ENCODE measurements at places on chromosomes 3 and 15.
A peak's percentile ranks its signal among the peaks of the same experiment; 100 is the strongest.

DNA sequence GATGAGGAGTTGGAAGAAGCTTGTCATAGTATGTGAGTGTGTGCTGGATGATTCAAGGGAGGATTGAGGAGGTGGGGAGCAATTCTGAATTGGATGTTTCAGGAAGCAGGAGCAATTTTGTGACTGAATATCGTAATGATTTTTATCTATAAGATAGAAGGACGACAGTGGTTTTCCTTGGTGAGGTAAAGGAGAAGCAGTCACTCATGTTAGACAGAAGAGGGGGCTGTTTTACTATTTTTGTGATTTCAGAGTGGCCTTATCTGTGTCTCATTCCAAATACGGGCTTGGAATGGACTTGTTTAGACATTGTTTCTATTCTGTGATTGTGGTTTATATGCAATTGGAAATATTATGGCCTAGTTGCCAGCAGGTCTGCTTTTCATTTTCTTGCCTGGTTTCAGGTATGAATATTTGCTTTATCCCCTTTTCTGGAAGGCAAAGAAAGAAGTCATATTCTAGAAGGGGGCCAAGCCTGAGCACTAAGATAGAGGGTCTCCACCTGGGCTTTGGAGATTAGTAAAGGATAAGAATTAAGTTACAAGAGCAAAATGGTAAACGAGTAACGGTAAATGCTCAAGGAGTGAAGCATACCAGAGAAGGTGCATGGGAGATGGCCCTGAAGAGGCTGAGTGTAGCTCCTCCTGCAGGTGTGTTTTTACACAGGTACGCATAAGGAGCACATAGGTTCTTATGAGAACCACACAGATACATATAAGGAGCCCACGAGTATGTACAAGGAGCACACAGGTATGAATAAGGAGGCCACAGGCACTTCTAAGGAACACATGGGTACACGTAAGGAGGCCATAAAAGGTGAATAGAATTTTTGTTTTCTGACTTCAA is 124.6 kb upstream of the KCNAB1 start:
- DNase-seq: no peak

DNA sequence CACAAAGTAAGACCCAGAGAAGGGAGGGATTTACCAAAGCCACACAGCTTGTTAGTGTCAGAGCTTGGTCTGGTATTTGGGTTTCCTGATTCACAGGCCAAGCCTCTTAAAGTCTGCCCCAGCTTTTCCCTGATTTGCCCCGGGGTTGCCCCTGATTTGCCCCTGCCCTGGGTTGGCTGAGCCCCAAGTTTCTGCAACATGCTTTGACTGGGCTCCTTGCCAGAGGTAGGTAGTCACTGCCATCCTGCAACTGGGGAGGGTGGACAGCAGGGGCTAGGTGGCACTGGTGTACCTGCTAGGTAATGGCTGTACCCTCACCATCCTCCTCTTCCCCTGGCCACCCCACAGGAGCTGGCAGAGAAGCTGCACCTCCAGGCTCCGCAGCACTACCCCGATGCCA is 2.5 kb downstream of the MPI start:
- DNase-seq: no peak

GRCh38 chr3:13132731-13133410 is 59.6 kb upstream of the IQSEC1 start:
- no peak for DNase-seq

DNA sequence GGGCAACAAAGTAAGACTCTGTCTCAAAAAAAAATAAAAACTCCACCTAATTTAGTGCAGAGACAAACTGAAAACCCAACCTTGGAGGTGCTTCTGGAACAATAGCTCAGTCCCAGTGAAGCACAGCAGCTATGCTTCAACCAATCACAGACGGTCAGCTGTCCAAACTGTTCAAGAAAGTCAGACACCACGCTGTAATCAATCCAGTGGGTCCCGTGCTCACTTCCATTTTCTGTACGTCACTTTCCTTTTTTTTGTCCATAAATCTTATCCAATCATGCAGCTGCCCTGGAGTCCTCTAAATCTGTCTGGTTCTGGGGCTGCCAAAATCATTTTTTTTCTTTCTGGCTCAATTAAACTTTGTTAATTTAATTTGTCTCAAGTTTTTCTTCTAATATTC is 93.6 kb upstream of the FAM174B start:
- DNase-seq: no peak

GRCh38 chr3:27194861-27195483 is 174.2 kb downstream of the NEK10 start:
- DNase-seq: no peak

DNA sequence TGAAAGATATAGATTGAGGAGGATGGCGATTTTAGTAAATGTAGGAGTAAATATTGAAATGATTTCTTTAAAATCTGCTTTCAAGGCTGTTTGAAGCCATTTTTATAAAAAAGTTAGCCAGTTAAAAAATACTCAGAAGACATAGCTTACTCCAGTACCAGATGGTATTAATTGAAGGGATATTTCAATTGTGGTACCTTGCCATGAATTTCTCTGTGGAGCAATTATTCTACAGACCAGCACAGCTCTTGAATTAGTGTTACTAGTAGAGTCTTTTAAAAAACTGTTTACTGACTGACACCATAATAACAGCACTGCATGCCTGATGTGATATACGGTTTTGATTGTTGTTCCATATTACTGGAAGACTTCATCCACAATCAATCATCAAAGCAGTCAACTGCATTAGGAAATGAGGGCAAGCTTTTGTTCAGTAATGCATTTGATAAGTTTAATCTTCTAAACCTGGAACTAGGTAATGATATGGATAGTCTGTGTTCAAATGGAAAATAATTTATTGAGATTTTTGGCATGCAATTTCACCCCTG is 106.4 kb downstream of the MFSD1 start:
- DNase-seq: no peak

DNA sequence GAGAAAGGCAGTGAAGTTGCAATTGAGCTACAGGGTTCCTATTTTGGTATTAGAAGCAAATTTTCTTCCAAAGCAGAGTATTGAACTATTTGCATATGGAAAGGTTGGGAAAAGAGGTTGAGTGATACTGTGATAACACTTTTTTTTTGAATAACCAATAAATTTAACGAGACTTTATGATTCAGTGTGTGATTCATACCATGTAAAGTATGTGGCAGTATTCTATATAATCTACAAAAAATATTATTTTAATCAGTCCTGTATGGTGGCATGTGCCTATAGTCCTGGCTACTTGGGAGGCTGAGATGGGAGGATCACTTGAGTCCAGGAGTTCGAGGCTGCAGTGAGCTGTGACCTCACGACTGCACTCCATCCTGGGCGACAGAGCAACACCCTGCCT is 206.9 kb downstream of the BBX start:
- DNase-seq: no peak

DNA sequence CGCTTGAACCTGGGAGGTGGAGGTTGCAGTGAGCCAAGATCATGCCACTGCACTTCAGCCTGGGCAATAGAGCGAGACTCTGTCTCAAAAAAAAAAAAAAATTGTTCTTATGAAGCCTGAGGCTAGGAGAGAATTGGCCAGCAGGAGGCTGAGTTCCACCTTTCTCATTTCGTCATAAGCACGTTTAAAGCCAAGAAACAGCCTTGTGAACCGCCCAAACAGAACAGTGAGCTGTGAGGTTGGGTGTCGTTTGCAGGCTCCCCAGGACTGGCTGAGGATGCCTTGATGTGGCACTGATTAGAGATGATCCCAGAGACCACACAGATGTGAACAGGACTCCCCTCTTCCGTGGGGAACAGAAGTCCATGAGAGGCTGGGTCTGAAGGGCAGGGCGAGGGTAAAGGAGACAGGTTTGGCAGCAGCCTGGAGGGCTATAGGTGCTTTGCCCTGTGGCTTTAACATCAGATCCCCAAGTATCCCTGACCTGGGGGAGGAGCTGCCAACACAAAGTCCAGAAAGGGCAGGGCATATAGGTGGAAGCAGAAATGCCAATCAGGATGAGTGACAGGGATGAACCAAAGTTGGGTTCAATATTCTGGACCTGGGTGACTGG is 52.9 kb downstream of the CLEC3B start:
- DNase-seq: peak; percentile 18

GRCh38 chr15:83289160-83289559 is 4.7 kb upstream of the BNC1 start:
- DNase-seq: no peak

DNA sequence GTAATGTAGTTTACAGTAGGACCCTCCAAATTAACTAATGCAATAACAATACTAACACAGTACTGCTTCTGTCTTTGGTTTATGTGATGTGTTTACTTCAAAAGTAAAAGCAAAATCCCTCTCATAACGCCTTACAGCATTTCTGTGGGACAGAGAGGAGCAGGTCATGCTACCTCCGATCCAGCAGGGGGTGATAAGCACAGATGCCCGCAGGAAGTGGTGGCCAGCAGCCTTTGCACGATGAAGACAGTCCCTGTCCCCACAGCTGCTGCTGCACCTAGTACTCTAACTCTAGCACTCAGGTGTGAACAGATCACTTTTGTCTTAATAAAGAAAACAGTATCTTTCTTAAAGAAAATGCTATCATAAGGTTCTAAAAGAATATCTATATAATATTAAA is 38.3 kb downstream of the ANO10 start:
- DNase-seq: no peak

DNA sequence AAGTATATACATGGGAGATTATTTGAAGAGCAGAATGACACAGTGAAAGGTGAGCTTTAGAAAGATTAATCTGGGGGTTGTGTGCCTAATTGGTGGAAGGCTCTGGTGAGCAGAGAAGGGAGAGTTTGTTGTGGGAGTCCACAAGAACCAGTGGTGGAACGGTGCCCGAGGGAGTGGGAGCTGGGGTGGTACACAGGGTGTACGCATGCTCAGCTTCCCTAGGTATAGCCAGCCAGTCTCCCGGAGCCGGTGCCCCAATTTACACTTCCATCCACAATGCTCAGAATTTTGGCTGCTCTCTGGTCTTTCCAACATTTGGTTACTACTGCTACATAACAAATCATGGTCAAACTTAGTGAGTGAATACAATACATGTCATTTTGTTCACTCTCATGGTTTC is 92.5 kb downstream of the MITF start:
- DNase-seq: no peak

DNA sequence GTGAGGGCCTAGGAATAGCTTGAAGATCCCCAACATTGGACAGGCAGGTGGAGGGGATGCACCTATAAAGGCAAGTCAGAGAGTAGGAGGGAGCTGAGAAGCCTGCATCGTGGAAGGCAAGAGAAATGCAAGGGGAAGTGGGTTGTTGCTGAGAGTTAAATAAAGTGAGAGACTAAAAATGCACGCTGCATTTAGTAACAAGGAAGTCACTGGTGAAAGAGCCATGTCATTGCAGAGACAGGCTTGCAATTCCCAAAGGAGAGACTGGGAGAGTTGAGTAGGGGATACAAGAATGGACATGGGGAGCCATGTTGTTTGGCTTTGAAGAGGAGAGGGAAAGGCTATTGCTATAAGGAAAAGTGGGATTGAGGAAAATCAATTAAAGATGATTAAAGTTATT is 77.0 kb upstream of the HEG1 start:
- DNase-seq: no peak

GRCh38 chr3:111311709-111312235 is 230.2 kb upstream of the CD96 start:
- DNase-seq: no peak

DNA sequence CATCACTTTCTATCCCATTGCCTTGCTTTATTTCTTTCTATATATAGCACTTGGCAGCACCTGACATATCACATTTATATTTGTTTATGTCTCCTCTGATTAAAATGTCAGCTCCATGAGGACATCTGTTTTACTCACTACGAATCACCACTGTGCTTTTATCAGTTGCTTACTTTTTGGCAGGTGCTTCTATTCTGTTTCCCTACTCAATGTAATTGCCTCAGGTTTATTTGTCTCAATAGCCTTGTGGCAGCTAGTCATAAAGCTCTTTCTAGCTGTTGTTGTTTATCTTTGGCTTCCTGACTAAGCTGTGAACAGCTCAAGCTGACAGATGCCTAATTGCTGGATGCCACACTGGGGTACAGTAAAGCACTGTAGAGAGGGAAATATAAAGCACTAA is 85.5 kb downstream of the VPS13C start:
- no peak for DNase-seq

- DNase-seq: no peak
Measured at GRCh38 chr3:53155760-53156159, 5.2 kb upstream of the PRKCD start.

GRCh38 chr3:15110206-15110605 is 11.3 kb upstream of the RBSN start:
- no peak for DNase-seq

GRCh38 chr15:74137537-74137894 is 7.1 kb downstream of the ISLR2 start:
- DNase-seq: no peak

DNA sequence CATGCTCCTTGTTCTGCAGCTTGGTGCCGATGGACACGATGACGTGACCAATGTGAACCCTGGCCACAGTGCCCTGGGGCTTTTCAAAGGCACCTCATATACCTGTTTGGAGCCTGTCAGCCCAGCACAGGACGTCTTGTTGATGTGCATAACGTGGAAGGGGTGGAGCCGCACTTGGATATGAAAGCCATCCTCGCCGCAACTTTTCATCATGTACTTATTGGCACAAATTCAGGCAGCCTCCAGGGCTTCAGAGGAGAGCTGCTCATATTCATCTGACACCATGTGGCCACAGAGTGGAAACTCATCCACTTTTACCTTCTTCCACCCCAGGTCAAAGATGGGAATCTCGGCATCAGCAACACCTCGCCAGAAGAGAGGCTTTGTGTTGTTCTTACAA is 24.7 kb downstream of the POPDC2 start:
- no peak for DNase-seq

DNA sequence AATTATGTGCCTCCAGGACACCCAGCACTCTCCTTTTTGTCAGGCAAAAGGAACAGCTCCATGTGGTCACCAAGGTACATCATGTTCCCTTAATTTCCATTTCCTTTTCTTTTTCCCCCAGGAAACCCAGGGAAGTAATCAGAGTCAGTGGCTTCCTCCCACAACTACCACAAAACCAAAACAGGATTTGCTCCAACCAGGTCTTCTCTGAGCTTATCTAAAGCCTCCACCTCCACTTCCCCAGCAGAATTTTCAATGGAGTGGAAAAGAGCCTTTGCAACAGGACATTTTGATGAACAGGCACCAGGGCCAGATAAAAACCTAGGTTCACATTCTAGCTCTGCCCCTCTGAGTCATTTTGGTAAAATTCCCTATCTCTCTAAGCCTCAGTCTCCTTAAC is 154.3 kb downstream of the NR2F2 start:
- no peak for DNase-seq

- DNase-seq: no peak
Measured at GRCh38 chr3:110677506-110677905, 394.1 kb upstream of the NECTIN3 start.

GRCh38 chr15:96209285-96209735 is 121.2 kb upstream of the NR2F2 start:
- no peak for DNase-seq

GRCh38 chr3:152717252-152717651 is 117.7 kb upstream of the P2RY1 start:
- DNase-seq: no peak

Measured in SW 1271 (cell line).